ENCODE measurements at places on chromosomes 6 and 20. TPM values are rescaled to one million over a fixed set of nuclear protein-coding genes. Genes with fewer than 3 reads are reported as not detected.

Gene RIPOR2
- 0.94 TPM for total RNA-seq

Gene RGS17
- 0.70 TPM for total RNA-seq

- no peak for DNase-seq
- no peaks in the 10 kb centered on the region for H3K27me3 ChIP-seq
- no peak overlapping the region for H3K4me3 ChIP-seq
- H3K4me1 ChIP-seq: no peaks in the 10 kb centered on the region
- no peak overlapping the region for H3K27ac ChIP-seq
- no peaks in the 10 kb centered on the region for H3K36me3 ChIP-seq
Measured at GRCh38 chr6:63817492-63818050, 182.0 kb downstream of the PHF3 start.

- H3K27ac ChIP-seq: no peak overlapping the region
- no peaks in the 10 kb centered on the region for H3K27me3 ChIP-seq
- no peaks in the 10 kb centered on the region for H3K4me1 ChIP-seq
- no peak overlapping the region for H3K4me3 ChIP-seq
- no peaks in the 10 kb centered on the region for H3K36me3 ChIP-seq
Measured at GRCh38 chr6:54655162-54655561, 191.4 kb upstream of the FAM83B start.

DNA sequence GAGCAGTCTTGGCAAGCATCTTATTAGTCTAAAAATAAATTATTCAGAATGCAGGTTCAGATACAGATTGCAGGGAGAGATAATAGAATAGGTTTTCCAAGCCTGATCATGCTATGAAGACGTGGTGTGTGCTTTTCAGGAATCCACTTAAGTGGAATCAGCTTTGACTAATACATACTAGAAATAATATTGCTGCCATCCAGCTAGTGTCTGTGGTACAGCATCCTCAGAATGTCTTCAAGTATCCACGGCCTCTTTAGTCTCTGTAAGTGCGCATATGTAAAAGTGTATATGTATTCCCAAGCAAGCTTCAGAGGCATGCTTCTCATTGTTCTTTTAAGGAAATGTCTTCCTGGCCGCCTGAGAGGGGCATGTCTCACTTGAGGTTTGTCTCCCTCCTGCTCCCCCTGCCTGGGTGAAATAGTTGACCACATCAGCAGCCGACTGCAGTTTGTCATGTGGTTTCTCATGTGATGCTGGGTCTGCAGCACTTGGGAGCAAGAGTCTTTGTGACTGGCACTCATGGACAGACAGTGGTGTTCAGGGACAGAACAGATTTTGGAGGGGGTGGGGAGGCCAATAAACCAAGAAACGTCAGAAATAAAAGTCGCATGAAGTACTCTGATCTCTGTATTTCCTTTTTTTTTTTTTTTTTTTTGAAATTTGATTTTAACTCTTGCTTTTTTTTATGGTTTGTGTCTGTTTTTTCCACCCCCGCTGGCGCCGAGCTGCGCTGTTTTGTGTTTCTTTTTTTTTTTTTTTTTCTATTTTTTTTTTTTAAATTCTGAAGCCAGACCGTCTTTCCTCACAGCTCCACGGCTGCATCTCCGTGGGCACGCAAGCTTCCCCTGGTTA lies 150.8 kb downstream of the PRL start:
- H3K27ac ChIP-seq: no peak overlapping the region
- no peaks in the 10 kb centered on the region for H3K27me3 ChIP-seq
- DNase-seq: no peak
- no peak overlapping the region for H3K4me3 ChIP-seq
- no peaks in the 10 kb centered on the region for H3K36me3 ChIP-seq
- peaks cover 13% of the 10 kb centered on the region for H3K4me1 ChIP-seq
